ENCODE measurements at places on chromosomes 6 and 20.

DNA sequence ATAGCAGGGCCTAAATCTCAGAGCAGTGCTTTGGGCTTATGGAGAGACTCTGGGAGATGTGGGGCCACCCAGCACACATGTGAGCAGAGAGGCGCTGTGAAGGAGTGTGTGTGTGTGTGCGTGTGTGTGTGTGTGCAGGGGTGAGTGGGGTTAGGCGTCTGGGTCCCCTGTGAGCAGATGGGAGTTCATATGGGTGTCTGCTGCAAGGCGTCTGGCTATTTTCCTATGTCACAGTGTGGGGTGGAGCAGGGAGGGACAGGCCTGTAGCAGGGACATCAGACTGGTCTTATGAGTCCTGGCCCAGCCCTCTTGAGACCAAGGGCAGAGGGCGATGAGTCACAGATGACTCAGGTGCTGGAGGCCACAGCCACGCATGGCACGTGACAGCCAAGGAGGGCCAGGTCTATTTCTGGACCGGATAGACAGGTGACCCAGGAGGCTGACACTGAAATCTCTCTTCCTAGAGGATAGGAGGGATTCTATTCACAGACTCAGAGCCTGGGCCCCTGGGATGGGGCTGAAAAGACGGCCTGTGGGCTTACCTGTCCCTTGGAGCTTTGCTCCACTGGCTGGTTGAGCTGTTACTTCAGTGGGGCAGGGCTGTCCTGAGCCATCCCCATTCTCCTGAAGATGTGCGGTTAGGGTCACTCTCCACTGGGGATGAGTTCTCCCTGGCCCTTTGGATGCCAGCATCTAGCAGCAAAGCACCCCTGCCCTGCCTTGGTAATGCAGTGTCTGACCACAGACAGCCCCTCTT lies 28.9 kb downstream of the VEGFA start:
- DNase-seq = no peak

DNA sequence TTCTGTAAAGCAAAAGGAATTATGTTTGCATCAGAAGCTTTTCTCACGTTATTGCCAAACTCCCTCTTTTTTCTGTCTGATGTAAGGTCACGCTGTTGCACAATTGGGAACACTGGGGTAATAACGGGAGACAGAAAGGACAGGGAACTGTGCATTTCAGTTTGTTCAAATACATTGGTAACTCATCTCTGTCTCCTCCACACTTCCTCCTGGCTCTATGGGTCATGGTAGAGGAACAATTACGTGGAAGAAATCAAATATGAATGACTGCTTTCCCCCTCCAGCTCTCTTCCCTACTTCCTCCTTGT lies 132.2 kb upstream of the TNFAIP3 start:
- DNase-seq = no peak

- peak; percentile 19 for DNase-seq
These were observed 469 bp downstream of the SYNJ2 start for GRCh38 chr6:157982102-157982562.

DNA sequence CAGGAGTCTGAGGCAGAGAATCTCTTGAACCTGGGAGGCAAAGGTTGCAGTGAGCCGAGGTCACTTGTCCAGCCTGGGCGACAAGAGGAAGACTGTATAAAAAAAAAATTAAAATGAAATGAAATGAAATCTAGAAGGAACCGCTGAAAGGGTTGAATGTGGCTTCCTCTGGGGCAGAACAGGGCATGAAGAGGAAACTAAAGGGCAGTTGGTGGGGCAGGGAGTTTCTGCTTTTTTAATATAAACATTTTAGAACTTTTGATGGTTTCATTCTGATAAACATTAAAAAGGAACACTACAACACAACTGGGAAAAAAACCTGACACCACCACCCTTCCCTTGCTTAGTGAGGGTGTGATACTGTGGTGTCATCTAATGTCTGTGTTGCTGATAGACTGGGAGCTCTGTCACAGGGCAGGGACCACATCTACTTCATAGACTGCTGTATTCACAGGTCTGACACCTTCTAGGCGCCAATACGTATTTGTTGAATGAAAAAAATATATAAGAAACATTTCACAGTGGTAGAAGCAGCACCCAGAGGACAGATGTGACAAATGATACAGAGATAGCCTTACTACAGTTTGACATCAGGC lies 128.9 kb downstream of the ADAT2 start:
- no peak for DNase-seq

DNA sequence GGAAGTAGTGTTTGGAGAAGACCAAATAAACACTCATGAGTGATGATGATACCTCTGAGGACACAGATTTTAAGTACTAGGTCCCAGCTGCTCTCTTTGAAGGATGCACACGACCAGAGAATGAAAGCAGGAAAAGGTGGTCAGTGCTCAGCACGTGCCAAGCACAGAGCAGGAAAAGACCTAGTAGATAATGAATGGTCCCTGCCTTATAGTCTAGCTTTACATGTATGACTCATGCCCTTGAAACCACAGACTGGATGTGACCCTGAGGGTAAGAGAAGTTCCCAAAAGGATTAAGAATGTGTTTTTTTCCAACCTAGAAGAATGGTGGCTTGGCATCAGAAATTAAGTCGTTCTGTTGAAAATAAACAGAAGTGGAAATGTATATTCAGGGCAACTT lies 2.8 kb upstream of the MC3R start:
- DNase-seq = no peak

DNA sequence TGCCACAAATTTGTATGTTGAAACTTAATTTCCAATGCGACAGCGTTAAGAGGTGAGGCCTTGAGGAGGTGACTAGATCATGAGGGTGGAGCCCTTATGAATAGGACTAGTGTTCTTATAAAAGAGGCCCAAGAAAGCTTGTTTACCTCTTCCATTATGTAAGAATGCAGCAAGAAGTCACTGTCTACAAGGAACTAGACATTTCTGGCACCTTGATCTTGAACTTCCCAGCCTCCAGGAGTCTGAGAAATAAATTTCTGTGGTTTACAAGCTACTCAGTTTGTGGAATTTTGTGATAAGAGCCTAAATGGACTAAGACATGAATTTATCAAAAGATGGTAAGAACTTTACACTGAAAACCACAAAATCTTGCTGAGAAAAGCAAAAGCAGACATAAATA lies 173.6 kb upstream of the SGK1 start:
- no peak for DNase-seq

- DNase-seq = peak; percentile 41
These were observed 61.5 kb downstream of the TRAM2 start for GRCh38 chr6:52515219-52515960.

DNA sequence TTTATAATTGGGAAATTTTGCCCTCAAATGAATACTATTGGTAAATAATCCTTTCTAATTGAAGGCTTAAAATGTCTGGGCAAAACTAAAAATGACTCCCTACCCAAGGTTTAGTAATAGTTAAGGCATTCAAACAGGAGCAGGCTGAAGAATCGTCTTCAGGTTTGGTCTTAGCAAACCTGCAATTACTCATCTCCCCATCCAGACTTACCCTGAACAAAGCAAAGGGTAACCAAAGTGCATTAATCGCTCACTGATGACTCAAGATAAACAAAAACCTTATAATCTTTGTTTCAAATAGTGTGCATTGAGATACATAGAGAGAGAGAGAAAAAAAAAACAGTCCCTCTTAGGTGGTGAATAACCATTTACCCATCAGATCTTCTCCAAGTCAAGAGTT lies 225.5 kb downstream of the BMP2 start:
- DNase-seq = no peak

DNA sequence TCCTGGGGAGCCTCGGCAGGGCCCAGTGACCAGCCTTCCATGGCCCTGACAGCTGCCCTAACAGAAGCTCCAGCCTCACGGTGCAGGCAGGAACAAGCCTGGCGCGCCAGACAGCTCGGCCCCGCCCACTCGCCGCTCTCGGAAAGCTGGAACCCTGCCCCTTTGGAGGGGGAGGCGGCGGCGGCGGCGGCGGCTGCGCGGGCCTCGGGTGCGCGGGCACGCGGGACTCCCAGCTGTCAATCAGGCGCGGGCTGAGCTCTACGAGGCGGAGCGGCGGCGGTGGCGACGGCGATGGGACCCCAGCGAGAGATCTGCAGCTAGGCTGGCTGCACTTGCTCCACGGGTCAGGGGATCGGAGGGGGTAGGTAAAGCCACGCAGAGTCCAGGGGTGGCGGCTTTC lies at the start of gene NRSN1:
TSS of gene NRSN1 (plus strand) at position 236 of the 400 bp plus-strand sequence. CDS start 8,113 bp downstream, outside the sequence.
- no peak for DNase-seq

GRCh38 chr20:3218307-3218988 lies 9.2 kb downstream of the ITPA start:
- DNase-seq = peak; percentile 61

GRCh38 chr6:150622941-150623874 lies 23.5 kb downstream of the PLEKHG1 start:
- DNase-seq = no peak

- DNase-seq = no peak
These were observed 19.7 kb downstream of the NDRG3 start for GRCh38 chr20:36726168-36726567.

GRCh38 chr6:35206346-35206745 lies 7.4 kb upstream of the SCUBE3 start:
- DNase-seq = no peak
